Activated CD8-positive, alpha-beta memory T cell treated with anti-CD3 and anti-CD28 coated beads, Interleukin-2, amount 10 ng/mL, durations not matched to agents 7 days and 5 days (primary cell): ENCODE measurements at places on chromosomes 16 and 17.

DNA sequence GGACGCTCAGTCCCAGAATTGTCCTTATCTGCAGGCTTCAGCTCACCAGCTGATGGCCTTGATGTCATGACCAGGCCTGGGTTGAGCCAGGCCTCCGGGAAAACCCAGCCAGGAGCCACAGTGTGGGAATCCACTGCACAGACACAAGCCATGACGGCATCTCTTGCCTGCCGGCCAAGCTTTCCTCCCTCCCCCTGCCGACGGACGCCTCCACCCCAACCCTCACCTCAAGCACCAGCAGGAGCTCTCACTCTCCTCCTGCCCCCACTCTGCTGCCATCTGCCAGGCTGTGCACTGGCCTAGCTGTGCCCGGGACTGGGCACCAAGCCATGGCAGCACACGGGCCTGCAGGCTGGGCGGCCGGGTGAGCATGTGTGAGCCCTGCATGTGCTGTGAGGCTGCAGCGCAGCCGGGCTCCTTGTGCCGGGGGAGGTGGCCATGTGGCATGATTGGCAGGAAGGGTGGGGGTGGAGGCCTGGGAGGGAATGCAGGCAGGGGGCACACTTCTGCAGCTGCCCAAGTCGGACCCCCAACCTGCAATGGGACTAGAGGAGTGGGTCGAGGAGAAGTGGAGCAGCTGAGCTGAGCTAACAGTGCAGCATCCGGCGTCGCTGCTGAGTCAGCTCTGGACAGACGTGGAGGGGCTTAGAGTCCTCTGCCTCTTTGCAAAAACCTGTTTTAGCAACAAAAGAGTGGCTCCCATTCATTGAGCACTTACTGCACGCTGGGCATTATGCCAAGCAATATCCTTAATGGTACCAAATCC, 268.5 kb downstream of the CBLN1 start:
- no peak for DNase-seq

- DNase-seq, result no peak
Observed at GRCh38 chr16:56841233-56841632, 23.8 kb upstream of the SLC12A3 start.

DNA sequence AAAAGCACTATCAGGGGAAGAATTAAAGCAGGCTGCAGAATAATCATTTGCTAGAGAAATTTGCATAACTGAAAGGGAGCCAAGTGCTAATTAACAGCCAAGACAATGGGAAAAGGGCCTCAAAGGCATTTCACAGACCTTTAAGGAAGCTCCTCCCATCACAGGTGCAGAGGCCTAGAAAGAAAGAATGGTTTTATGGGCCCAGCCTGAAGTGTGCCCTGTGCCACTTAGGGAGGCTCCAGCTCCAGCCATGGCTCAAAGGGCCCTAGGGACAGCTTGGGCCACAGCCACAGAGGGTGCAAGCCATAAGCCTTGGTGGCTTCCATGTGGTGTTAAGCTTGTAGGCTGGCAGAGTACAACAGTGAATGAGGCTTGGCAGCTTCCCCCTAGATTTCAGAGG, 50.1 kb downstream of the RNF112 start:
- DNase-seq, result no peak

DNA sequence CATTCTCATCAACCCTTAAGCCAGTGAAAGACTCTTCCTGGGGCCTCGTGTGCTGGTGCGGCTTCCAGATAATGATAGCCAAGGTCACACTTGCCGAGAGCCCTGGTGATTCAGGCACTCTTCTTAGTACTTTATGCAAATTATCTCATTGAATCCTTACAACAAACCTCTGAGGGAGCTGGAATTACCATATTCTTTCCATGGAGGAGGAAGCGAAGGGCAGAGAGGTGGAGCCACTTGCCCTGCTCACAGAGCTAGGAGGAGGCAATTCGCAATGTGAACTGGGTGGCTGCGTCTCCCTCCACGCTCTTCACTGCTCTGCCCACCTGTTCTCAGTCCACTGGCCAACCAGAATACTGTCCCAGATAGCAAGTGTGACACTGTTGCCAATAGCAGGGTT, 409.7 kb downstream of the SNX29 start:
- no peak for DNase-seq

DNA sequence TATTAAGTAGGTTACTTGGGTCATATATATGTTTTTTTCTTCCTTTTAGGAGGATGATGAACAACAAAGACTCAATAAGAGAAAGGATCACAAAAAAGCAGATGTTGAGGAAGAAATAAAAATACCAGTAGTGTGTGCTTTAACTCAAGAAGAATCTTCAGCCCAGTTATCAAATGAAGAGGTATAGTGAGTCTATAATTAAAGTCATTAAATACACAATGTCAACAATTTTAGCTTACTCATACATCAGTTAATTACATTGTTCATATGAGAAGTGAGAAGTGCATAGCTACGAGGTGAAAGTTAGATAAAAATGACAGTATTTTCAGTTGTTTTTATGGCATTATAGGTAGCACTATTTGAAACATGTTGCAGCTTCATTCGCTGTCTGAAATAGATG, 65.2 kb downstream of the NUP88 start:
- no peak for DNase-seq

DNA sequence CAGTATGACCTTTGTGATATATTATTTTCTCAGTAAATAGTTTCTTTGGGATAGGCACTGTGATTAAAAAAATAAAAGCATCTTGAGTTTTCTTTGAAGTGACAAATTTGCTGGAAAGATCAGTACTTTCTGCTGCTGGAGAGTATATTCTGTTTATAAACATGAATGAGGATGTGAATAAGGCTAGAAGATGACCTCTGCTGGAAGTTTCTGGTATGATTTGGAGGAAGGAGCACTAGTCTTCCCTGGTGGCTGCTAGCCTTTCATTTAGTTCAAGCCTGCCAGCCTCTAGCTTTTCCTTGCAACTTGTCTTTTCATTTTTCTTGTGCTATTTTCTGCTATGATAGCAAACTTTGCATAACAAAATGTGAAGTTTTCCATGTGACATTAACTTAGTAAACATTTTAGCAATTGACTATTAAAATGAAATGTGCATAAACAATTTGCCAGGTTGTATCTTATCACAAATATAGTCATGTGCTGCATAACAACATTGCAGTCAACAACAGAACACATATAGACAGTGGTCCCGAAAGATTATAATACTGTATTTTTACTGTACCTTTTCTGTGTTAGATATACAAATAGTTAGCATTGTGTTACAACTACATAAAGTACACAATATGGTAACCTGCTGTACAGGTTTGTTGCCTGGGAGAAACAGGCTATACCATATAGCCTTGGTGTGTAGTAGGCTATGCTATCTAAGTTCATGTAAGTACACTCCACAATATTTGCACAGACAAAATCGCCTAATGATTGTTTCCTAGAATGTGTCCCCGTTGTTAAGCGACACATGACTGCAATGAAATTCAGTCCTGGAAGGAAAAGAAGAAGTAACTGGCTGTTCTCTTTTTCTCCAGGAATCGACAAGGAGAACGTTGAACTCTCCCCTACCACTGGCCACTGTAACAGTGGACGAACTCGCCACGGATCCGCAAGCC, 18.1 kb upstream of the RAB11FIP4 start:
- DNase-seq, result no peak

- DNase-seq, result no peak
Observed at GRCh38 chr17:17815436-17816200, 21.2 kb downstream of the SREBF1 start.

GRCh38 chr16:27689711-27690110, 139.8 kb downstream of the KATNIP start:
- no peak for DNase-seq

DNA sequence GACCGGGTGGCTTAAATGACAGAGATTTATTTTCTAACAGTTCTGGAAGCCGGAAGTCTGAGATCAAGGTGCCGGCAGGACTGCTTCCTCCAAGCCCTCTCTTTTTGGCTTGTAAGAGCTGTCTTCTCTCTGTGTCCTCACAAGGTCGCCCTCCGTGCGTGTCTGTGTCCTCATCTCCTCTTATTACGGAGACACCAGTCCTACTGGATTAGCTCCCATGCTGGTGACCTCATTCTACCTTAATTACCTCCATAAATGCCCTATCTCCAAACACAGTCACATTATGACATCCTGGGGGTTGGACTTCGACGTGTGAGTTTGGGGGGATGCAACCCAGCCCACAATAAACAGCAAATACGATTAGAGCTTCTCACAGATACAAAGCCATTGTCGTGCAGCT, 161.5 kb downstream of the FOXL1 start:
- no peak for DNase-seq

DNA sequence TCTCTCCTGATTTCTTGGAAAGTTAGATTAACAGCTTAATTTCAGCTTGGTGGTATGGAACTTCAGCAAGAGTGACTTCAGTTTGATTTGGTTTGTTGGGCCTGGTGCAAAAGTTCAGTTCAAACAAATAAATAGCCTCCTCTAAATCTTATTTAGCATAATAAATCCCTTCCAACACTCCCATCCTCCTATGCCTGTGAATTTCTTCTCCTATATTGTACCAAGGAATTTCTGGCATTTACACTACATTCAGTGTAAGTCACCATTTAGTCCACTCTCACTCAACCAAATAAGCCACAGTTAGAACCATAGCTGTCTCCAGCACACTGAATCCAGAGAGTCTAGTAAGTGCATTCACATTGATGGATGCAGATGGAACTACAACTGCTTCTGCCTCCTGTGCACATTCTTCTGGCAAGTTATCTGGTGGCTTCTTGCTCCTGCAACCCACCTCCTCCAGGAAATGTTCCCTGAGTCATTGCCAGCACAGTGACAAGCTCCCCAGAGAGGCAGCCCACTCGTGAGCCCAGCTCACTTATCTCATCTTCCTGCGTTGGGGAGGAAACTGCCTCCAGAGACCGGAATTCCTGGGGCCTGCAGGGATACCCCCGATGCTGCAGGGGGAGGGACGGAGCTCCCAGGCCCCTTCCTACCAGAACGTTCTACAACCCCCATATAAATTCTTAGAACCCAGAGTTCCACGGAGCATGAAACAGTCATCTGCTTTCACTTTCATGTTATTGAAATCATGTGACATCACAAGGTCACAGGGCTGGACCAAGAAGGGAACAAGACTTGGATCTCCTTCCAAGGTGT, 318.3 kb downstream of the PHKB start:
- DNase-seq, result peak; percentile 50

GRCh38 chr16:5928476-5929065, 831.0 kb upstream of the EEF2KMT start:
- no peak for DNase-seq

DNA sequence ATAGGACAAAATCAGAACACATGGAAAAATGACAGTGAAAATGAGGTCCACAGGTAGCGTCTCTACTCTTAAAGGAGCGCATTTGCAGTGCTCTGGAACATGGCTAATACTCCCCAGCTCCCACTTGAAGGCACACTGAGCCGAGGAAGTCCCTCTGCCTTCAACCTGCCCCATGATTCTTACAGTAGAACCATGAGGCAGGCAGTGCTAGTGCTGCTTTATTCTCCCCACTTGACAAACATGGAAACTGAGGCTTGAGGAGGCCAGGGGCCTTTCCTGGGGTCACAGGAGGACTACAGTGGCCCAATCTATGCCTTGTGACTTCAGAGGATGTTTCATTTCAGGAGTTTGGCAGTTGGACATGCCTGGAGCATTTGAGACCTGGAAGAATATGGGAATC, 244.1 kb upstream of the MAF start:
- no peak for DNase-seq

GRCh38 chr17:75498726-75499213, 16.6 kb downstream of the CASKIN2 start:
- no peak for DNase-seq

DNA sequence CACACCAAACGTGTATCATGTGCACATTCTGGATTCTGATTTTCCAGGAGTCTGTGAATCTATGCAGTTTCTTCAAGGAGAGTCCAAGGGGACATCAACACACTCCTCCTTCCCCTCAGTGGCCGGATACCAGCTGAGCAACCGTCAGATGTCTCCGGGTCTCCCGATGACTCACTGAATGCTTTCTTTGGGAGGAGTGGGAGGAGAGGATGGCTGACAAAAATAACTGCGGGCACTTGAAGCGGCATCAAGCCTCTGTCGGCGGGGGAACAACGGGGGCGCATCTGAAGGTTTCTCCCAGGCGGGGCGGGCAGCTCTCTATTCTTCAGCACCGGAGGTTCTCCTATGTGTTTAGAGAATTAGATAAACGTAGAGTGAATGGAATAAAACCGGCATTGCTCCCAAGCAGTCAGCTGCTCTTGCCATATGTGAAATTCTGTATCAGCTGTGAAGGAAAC, 24.6 kb upstream of the LRRC75A start:
- no peak for DNase-seq

DNA sequence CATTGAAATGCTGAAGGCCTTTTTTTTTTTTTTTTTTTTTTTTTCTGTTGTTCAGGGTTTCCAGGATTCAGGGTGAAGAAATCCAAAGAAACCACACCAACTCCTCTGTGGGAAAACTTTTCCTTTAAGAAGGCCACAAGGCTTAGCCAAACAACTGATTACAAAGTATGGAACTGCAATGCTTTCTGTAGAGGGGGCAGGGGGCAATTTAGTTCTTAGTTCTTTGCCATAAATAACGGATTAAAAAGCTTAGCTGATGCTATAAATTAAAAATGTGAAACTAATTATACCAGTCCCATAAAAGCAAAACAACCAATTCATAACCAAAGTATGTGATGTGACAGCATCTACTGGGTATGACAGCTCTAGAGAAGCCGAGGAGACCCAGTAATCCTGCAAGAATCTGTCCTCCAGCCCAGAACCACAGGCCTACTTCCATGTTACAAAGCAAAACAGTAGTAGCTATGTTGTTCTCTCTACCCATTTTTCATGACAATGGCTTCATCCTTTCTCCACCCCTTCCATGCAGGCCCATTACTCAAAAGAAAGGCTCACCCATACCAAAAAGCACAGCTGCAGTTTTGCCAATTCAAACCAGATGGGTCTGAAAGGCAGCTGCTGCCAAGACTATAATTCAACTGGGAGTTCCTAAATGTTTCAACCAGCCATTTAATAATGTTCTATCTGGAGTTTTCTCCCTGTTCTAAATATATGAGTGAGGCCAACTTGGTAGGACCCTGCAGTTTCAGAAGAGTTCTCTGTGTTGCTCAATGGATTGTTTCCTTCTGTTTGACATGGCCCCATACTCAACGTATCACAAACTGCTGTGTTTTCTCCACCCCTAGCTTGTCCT, 167.1 kb upstream of the ZFHX3 start:
- DNase-seq, result no peak

DNA sequence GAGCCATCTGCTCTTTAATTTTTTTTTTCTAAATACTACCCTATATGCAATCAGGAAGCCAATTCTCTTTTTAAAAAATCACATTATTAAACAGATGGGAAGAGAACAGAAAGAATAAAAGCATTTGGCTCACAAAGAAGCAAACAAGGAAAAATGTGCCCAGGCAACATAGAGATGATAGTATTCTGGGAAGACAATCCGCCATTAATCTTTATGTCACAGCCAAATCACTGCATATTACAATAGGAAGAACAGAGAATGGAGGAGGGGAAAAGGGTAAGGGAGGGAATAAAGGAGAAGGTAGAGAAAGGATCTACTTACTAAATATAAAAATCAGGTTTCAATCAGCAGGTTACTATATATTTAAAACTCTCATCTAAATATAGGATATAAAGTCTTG, 34.3 kb downstream of the STAT5B start:
- no peak for DNase-seq

DNA sequence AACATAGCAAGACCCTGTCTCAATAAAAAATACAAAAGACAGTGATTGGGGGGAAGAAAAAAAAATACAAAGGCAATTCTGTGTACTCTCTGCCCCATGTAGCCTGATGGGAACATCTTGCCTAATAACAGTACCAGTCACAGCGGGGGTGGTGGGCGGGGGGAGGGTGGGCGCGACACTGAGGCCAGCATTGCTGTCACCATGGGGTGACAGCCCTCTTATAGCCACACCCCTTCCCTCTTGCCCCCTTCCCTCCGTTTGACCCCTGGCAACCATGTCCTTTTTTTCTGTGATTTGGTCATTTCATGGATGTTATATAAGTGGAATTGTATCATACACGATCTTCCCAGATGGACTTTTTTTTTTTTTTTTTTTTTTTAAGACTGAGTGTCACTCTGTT, 80.9 kb downstream of the DNAH17 start:
- no peak for DNase-seq
